Stimulated activated naive CD4-positive, alpha-beta T cell treated with Interleukin-2 at 50 U/mL for 16 hours (primary cell): ENCODE measurements at places on chromosomes 5 and 9.

DNA sequence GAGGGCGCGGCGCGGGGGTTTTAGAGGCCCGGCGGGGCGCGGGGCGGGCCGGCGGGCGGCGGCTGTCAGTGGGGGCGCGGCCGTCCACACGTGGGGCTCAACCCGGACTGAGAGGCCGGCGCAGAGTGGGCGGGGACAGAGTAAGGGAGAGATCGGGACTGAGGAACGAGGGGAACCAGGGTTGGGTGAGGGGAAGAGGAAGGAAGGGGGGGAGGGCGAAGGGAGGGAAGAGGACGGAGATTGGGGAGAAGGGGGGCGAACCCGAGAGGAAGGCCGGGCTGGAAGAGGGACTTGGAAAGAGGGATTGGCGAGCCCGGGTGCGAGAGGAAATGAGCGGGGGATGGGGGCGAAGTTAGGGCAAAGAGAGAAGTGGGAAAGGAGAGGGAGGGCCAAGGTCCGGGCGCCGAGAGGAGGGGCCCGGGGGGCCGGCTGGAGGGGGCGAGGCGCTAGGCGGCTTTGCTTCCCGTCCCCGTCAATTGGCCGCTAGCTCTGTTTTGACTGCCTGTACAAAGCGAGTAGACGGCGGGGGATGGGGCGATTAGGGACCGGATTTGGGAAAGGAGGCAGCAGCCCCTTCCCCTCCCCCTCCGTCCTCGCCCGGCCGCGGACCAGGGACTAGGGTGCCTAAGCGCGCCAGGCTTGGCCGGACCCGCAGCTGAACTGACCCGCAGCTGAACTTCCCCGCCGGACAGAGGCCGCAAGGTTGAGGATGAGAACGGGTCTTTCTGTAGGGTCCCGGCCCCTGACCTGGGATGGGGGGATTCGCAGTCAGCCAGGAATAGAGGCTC is 399 bp upstream of the FBN2 start:
- DNase-seq: no peak

- DNase-seq: no peak
These were observed 70.0 kb downstream of the NLN start for GRCh38 chr5:65791712-65792673.

GRCh38 chr9:128322404-128323211 is at the start of the genes COQ4 and TRUB2:
Gene COQ4 (plus strand): TSS chr9:128322839. CDS start chr9:128322859, 20 bp downstream.
Gene TRUB2 (minus strand): TSS chr9:128322447. CDS start chr9:128322408, 39 bp downstream.
- peak; percentile 93 for DNase-seq

GRCh38 chr5:59485107-59485506 is 408.4 kb downstream of the PDE4D start:
- no peak for DNase-seq

DNA sequence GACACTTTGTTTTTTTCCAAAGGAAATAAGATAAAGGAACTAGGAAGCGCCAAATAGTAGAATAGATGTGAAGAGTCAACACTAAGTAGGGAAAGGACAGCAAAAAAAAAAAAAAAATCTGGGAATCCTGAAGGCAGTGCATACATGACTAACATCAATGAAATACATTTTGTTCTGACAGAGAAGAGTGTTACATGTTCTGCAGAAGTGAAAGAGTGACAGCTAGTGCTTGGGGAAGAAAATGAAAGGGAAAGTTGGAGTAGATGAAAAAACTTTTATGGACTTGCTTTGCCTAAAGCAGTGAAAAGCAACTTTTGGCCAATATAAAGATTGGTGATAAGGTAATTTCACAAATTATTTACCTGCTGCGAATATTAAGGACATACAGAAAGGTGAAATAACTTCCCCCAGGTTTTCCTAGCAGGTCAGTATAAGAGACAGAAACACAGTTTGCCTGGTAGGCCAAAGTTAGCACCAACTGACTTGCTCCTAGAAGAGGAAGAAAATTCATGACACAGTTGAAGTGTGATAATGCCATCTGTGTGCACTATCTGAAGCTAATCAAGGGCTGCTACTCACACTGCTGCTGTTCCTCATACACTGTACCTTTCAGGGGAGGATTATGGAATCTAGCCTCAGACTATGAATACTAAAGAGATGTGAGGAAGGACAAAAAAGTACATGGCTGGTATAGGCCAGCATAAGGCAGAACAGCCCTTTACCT is 38.6 kb downstream of the RANBP6 start:
- DNase-seq: no peak

DNA sequence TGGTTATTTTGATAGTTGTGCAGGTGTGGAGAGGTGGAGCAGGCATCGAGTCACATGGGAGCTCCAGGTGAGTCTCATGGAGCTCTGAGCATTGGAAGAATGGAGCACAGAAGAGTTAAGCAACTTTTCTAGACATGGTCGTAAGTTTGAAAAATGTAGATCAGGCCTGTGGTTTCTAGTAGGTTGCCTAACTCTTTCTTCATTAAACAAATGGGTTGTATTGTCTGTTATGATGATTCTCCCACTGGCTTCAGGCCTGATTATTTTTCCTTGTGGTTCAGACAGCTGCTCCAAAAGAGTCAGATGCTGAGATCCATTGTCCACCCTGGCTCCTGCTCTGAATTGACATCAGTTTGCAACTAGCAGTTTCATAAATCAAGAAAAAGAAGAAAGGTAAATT is 80.3 kb upstream of the RPS23 start:
- DNase-seq: no peak

DNA sequence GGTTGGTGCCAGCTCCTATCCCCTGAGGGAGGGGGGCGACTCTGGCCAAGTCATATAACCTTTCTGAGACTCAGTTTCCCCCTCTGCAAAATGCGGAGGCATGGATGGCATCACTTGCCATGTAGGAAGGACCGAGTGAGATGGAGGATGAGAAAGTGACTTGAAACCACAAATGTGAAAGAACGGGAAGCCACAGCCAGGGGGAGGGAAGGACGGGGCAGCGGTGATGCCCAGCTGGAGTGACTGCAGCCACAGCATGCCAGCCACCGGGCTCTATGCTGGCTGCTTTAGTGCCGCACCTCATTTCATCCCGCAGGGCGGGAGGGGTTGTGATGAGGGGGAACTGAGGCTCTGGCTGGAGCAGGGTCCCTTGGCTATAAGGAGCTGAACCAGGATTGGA is 74.5 kb downstream of the HMCN2 start:
- no peak for DNase-seq

- DNase-seq: peak; percentile 59
These were observed 41.8 kb upstream of the KDM4C start for GRCh38 chr9:6715755-6716643.

GRCh38 chr5:59189472-59190244 is 606.8 kb downstream of the RAB3C start:
- DNase-seq: no peak
